ENCODE measurements at places on chromosomes 16 and 17.

- DNase-seq = no peak
Observed at GRCh38 chr17:49872754-49873377, 25.0 kb upstream of the TAC4 start.

DNA sequence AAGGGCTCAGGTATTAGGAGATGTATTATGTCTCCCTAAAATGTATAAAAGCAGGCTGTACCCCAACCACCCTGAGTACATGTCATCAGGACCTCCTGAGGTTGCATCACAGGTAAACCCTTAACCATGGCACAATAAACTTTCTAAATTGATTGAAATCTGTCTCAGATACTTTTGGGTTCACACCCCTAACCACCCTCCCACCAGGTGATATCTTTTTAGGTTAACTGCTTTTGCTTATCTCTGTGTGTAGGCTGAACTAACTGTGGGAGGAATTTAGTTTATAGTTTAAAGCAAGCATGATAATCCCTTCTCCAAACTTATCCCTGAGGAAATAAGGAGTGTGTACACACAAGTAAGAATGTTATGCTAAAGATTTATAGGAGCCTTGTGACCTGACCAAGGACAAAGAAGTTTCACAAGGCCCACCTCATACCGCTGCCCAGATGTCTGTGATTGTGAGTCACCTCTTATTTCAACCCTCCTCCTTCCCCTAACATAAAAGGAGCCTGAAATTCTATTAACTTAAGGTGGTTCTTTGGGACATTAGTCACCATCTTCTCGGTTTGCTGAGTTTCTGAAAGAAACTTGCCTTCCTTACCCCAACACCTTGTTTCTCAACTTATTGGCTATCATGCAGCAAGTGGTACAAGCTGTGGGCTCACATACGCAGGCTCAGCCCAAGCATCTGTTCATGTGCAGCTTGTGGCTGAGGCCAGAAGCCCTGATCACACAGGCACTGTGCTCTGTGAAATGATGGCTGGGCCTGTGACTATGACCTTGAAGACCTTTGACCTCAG is 11.3 kb downstream of the PRSS22 start:
- DNase-seq = no peak

- DNase-seq = no peak
Observed at GRCh38 chr16:86248310-86248905, 261.9 kb upstream of the FOXF1 start.

DNA sequence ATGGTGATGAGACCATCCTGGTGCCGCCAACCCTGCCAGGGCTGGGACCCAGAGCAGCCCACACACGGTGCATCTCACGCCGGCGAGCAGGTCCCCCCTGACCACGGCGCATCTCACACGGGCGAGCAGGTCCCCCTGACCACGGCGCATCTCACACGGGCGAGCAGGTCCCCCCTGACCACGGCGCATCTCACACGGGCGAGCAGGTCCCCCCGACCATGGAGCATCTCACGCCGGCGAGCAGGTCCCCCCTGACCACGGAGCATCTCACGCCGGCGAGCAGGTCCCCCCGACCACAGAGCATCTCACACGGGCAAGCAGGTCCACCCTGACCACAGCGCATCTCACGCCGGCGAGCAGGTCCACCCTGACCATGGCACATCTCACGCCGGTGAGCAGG is 59.2 kb downstream of the MRM3 start:
- no peak for DNase-seq

- DNase-seq = peak; percentile 80
Observed at GRCh38 chr16:69741951-69742904, 12.5 kb downstream of the NOB1 start.

DNA sequence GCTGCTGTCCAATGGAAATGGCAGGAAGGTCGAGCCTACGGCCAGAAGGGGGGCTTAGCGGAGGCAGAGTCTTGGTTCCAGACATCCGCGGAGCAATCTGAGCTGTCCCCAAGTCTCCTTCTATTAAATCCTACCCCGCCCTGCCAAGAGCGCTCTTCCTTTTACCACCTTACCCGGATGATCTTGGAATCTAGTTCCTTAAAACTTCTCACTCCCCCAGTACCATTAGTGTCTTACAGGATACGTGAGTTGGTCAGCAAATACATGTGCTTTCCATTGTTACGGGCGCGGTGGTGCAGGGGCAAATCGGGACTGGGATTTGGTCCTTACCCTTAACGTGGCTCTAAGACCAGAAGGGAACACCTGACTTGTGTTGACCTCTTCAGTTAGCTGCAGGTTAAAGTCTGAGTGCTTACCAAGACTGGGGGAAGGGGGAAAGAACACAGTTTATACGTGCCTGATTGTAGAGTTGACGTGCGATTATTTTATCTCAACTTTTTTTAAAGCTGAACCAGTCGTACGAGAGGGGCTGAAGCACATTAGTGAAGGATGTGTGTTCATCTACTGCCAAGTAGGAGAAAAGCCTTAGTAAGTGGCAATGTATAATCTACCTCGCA is 495 bp downstream of the TXNDC17 start:
- DNase-seq = no peak

DNA sequence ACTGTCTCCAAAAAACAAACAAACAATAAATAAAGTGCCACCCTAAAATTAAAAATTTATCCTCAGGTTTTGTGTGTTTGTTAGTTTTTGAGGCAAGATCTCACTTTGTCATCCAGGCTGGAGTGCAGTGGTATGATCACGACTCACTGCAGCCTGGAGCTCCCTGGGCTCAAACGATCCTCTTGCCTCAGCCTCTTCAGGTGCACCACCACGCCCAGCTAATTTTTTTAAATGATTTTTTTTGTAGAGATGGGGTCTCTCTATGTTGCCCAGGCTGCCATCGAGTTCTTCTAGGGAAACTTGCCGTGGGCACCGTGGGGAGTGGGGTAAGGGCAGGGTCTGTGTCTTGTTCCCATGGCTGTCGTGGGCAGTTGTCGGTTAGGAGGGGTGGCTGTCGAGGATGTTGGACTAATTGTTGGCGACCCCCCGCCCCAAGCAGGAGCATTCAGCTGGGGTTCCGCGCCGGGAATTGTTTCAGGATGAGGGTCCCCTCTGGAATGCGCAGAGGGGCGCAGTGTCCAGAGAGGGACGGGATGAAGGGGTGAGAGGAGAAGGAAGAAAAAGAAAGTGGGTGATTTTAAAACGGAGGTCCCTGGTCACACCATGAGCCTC is 1.1 kb upstream of the RNF213 start:
- DNase-seq = no peak

- no peak for DNase-seq
Observed at GRCh38 chr17:57037411-57037810, 47.6 kb upstream of the AKAP1 start.

- DNase-seq = no peak
Observed at GRCh38 chr17:2070241-2071023, 15.5 kb downstream of the HIC1 start.

- peak; percentile 78 for DNase-seq
Observed at GRCh38 chr17:39143552-39144093, 7.8 kb downstream of the PLXDC1 start.

- no peak for DNase-seq
Observed at GRCh38 chr17:39045948-39046679, 78.9 kb upstream of the FBXO47 start.

DNA sequence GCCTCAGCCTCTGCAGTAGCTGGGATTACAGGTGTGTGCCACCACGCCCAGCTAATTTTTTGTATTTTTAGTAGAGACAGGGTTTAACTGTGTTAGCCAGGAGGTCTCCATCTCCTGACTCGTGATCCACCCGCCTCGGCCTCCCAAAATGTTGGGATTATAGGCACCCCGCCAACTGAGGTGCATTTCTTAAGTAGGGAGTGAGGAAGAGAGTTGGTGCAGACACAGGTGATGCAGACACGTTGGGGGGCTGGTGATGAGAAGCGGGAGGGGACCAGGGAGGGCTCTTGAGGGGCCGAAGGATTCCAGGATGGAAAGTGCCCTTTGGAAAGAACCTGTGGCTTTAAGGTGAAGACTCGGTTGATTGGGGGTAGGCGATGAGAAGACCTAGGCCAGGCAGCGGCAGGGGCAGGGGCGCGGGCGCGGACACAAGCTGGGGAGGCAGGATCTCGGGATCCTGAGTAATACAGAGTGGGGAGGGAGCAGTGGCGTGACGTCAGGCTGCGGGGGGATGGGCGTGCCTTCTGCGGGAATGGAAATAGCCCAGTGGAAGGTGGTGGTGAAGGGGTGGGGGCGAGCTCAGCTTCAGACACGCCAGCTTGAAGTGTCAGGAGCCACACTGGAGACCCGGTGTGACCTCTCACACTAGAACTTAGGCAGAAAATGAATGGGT is 2.5 kb upstream of the ATP6V0C start:
- DNase-seq = no peak

GRCh38 chr16:57284209-57284951 is at the start of gene PLLP:
Gene PLLP, minus strand, starts transcription at chr16:57284672. Its CDS starts 132 bp downstream, at chr16:57284540.
- peak; percentile 36 for DNase-seq

GRCh38 chr16:60302261-60302660 is 1568.1 kb upstream of the GOT2 start:
- DNase-seq = no peak

- DNase-seq = no peak
Observed at GRCh38 chr17:2647957-2648356, 54.5 kb downstream of the PAFAH1B1 start.

GRCh38 chr16:61128545-61129323 is 907.5 kb downstream of the CDH8 start:
- no peak for DNase-seq

GRCh38 chr16:73068541-73069401 is 20.8 kb upstream of the ZFHX3 start:
- peak; percentile 90 for DNase-seq

All from heart left ventricle (tissue), 16 donors.